ENCODE measurements at places on chromosomes 1 and 21.

GRCh38 chr1:242634732-242635131 lies 110.2 kb upstream of the PLD5 start:
- no peak for DNase-seq

DNA sequence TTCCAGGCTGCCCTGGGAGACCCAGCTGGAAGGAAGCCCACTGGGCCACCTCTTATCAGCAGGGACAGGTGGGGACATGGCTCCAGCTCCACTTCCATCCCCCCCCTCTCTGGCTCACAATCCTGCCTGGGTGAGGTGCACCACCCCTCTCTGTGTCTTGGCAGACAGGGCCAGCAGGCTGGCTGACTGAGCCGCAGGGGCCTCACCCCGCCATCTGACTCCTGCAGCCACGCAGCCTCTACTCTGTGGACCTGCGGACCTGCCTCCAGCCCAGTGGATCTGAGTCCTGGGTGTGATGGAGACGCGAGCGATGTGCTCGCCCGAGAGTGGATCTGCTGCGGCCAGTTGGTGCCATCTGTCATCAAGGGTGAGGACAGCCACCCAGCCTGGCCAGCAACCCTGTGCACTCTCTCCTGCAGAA lies 30.1 kb downstream of the RCC2 start:
- DNase-seq, result no peak

DNA sequence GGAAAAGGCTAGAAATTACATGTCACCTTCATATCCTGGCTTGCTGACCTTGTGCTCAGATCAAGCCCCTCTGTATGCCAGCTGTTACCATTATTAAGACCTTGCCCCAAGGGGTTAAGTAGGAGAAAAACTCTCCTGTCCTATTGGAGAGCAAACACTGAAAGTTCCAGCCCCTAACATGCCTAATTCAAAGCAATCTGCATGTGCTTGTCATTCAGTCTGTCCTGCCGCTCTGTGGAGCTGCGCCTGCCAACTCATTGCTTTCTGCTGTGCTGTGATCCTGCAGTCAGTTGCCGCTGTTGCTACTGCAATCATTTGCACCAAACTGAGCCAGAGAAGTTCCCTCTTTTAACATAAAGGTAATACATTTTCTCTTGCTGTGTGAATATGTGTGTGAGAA lies 113.4 kb downstream of the DISP1 start:
- DNase-seq, result peak; percentile 43

- DNase-seq, result no peak
Observed at GRCh38 chr1:234530672-234531071, 51.7 kb upstream of the TARBP1 start.

DNA sequence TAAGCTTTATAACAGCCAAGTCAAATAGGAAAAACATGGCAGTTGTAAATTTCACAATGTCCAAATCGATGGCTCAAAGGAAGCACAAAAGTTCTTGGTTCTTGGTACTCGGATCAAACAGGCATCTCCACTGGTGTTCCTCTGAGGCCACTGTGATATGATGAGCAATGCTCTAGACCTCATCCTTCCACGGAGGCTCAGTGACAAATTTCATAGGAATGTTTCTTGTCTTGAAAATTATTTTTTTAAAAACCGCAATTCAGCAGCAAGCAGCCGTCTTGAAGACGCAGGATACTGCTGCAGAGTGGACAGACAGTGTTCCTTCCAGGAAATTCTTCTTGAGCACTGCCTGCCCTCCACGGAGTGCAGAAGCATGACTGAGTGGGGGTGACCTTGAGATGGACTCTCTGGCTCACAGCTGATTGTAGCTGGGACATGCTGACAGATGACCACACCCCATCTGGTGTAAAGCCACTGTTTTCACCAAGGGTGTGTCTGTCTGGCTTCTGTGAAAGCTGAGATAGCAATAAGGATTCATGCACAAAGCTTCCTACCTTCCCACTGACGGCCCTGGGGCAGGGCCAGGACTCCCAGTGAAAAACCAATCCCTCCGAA lies 61.9 kb downstream of the TIAM1 start:
- no peak for DNase-seq

GRCh38 chr1:230342019-230342418 lies 84.1 kb downstream of the PGBD5 start:
- DNase-seq, result no peak

DNA sequence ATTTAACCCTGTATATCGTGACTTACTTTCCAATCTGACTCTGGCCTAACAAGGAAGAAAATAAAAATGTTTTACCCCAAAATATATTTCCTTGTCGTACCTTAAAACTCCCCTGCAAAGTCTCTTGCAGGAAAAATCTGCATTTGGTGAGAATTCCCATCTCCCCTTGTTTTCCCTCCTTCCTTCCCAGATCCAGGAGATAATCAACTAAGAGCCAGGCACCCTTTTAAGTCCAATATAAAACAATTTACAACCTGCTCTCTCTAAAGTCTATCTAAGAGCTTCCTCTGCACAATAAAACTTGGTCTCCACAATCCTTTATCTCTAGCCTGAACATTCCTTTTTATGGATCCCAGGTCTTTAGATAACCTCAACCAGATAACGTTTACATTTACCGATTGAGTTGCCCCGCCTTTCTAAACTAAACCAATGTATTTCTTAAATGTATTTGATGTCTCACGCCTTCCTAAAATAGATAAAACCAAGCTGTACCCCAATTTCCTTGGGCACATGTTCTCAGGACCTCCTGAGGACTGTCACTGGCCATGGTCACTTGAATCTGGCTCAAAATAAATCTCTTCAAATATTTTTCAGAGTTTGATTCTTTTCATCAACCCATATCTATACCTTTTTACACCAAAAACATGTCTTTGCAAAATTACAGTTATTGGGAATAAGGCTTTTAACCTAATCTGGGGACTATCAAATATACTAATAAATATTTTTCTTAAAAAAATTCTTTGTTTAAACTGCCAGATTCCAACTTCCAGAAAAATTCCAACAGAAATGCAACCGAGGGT lies 993 bp downstream of the DDX59 start:
- DNase-seq, result no peak

- no peak for DNase-seq
Observed at GRCh38 chr1:43037466-43037865, 78.8 kb upstream of the SLC2A1 start.

- no peak for DNase-seq
Observed at GRCh38 chr1:65417729-65418128, 2.7 kb upstream of the LEPR start.

DNA sequence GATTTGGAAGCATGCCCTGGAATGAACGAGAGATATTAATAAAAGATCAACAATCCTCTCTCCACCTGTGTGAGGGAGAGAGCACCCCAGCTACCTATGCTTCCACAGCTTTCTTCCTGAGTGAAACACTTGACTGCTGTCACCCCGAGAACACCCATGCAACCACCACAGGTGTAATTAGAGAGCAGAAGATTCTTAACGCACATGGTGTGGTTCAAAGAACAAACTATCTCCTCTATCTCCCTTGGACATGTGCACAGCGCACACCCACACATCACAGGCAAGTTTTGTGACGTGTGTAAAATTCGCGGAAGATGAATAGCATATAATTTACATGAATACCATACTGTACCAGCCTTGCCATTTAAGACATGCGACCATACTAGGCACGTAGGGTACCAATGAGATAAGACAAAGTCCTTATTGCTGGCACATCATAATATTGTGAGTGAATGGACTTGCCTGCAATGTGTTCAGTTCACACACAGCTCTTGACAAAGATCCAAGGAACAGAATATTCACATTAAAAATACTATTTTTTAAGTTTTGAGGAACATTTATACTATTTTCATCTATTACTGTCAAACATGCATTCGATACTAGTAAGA lies 11.6 kb downstream of the ERRFI1 start:
- DNase-seq, result no peak

DNA sequence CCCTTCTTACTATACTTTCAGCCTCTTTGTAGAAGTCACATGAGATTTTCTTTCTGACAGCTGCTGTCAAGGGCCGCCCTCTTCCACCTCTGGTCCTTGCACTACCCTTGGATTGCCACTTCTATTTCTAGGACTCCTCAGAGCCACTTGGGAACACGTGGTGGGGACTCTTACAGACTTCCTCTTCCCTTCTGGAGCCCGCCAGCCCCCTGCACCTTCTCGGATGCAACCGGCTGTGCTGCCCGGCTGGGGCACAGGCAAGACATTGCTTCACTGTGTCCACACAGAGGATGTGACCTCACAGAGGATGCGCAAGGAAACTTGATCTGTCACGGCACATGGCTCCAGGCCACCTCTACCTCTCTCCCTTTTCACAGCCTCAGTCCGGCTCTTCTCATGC lies 2.4 kb upstream of the IKBKE start:
- DNase-seq, result no peak

- DNase-seq, result no peak
Observed at GRCh38 chr1:174946031-174946430, 53.7 kb upstream of the CACYBP start.

DNA sequence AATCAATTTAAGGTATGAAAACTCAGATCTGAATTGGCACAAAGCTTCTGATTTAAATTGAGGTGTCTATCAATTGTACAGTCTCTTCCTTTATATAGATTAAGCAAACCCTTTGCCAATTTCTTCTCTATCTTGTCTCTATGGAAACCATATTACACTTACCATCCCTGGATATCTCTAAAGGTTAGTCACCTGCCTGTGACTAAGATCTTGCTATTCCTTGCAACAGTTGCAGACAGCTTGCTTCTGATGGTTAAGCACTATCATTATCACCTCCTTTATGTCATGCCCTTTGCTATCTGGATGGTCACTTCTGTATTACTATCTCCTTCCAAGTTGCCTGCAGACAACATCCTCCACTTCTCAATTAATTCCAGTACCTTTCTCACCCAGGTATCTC lies 998.6 kb upstream of the B3GALT2 start:
- DNase-seq, result no peak

- DNase-seq, result peak; percentile 57
Observed at GRCh38 chr21:26732432-26733221, 112.6 kb downstream of the ADAMTS1 start.

- no peak for DNase-seq
Observed at GRCh38 chr1:221965252-221965651, 223.4 kb upstream of the DUSP10 start.

- DNase-seq, result no peak
Observed at GRCh38 chr21:20004367-20004766, 993.8 kb upstream of the NCAM2 start.

GRCh38 chr21:37528150-37528937 lies 161.8 kb downstream of the DYRK1A start:
- no peak for DNase-seq

DNA sequence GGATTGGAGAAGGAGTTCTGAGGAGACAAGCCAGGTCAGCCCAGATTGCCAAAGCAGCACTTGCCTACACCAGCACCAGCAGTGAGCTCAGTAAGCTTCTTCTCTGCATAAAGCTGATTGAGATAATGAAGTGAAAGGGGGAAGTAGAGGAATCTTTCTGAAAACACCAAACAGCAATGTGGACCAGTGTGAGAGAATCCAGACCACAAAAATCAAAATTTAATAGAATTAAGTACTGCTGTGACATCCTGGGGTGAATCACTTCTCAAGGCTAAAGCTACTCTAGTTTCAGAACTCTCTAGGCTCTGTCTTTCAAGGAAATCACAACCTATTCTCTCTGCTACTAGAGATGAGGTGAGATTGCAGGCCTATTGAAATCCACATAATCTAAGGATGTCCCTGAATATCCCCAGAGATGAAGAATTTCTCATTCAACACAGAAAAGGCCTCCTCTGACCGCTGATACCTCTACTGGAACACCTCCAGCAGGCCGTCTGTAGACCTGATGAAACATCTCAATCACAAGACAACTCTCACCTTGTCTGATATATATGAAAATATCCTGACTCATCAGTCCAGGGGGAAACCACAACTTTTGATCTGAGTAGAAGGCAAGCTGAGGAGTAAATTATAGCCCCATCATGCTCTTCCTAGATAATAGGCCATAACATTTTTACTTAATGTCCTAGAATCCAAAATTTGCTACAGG lies at the start of gene FCRL4:
TSS of gene FCRL4 (minus strand) at position 127 of the 709 bp plus-strand sequence. CDS start 141 bp downstream, outside the sequence.
- no peak for DNase-seq

- no peak for DNase-seq
Observed at GRCh38 chr1:91701472-91701869, 184.5 kb downstream of the TGFBR3 start.

DNA sequence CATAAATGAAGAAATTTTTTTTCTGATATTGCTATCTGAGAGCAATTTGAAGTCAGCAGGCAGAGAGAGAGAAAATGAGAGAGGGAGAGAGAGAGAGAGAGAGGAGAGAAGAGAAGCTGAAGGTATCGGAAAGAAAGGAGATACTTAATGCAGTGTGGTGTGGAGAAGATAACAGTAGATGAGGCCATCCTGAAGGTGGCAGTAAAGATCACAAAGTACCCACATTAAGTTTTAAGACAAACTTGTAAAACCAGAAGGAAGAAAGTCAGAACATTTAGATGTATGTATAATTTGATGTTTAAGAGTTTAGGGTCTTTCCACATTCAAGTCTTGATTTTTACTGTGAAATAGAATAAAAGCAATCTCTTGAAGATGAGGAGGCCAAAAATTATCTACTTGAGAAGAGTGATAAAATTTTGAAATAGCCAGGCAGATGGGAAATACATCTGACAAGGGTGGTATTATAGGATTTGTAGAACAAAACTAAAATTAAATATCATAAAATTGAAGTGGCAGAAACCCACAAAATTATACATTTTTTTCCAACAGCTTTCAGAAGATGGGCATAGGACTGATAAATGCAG lies 1753.4 kb downstream of the MRPL39 start:
- peak; percentile 23 for DNase-seq

DNA sequence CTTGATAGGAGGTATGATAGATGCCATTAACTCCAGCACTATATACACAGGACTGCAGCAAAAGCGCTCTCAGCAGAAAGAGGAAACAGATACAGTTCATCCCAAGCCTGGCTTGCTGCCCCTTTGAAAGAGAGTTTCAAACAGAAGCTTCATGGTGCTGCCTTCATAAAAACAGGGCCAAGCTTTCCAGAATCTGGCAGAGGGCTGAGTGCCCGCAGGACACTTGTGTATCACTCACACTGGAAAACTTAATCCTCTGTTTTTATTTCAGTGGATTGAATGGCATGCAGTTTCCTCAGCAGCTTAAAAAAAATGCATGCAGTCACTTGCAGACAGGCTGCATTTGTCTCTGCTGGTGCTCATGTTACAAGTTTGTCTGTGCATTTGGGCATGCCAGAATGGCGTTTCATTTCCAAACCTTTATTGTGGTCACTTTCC lies 40.4 kb downstream of the KCNJ15 start:
- DNase-seq, result no peak

DNA sequence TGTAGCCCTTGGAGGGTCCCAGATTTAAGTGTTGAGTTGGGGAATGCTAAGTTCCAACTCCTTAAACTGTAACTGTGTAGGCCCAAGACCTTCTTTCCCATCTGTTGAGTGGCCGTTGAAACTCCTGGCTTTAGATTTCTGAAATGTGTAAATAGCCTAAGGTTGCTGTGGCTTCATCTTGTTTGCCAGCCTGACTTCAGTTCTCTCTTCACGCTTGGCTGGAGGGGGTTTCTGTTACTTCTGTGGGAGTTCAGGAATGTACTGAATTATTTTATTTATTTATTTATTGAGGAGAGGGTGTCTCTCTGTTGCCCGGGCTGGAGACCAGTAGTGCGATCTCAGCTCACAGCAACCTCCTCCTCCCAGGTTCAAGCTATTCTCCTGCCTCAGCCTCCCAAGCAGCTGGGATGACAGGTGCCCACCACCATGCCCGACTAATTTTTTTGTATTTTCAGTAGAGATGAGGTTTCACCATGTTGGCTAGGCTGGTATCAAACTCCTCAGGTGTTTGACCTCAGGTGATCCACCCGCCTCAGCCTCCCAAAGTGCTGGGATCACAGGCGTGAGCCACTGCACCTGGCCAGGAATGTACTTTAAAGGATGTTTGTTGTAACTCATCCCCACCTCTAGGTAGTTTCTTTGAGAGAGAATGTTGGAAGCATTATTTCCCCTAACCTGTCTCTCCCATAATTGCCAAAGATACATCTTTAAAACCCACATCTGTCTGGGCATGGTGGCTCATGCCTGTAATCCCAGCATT lies 5.9 kb downstream of the TTC39A start:
- no peak for DNase-seq
